ENCODE measurements at places on chromosomes 12 and 14.

DNA sequence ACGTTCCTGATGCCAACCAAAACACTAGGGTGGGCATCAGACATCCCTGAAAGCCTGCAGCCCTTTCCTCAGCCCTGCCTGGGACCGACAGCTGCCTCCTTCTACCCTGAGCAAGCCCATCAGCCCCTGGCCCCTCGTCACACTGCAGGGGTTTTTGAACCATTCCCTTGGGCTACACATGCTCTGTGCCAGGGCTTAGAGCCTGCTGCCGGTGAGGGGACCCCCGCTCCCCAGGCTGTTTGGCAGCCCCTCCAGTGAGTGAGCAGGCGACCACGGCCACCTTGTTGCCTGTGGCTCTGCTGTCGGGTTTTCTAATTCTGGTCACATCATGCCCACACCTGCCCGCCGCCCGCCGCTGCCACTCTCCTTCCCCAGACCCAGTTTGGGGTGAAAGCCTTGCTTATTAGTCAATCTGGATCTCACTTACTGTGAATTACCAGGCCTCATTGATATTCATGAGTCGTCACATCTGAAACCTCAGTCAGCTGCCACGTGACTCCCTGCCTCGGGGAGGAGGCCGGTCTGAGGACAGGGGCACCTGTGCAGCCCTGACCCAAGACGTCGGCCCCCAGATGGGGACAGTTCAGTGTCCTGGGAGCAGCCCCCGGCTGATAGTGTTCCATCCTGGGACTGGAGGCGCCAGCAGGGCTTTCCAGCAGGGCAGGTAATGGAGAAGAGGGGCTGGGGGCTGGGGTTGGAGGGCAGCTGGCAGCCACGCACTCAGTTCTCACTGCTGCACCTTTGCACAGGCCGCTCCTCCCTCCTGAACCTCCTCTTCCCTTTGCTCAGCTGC, 163.0 kb downstream of the RBM19 start:
- DNase-seq, result no peak

DNA sequence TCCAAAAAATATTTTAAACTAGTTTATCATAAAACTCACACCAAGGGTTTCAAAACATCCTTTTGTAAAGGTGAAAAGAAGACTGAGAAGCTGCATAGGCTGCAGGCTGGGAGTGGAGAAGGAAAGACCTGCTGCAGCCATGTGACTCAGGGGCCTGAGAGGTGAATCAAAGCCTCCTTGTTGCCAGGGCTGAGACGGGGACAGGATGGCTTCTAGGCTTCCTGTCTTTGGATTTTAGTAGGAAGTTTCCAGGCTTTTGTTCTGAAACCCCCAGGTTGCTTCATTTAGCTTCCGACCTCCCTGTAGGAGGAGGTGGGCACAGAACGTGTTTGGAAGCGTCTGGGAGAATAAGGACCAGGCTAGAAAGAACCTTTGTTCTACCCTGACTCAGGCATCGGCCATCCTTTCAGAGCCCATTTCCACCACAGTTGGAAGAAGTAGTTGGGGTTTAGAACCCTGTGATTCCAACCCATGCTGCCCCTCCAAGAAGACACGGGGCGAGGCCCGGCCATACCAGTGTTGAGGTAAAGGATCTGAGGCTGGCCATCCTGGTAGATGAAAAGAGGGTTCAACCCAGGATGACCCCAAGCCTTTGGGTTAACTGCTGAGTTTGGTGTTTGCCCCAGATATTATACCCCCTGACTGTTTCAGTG, 122.4 kb downstream of the SLC25A47 start:
- no peak for DNase-seq

- no peak for DNase-seq
These were observed 138.9 kb upstream of the MAX start for GRCh38 chr14:65241125-65241752.

DNA sequence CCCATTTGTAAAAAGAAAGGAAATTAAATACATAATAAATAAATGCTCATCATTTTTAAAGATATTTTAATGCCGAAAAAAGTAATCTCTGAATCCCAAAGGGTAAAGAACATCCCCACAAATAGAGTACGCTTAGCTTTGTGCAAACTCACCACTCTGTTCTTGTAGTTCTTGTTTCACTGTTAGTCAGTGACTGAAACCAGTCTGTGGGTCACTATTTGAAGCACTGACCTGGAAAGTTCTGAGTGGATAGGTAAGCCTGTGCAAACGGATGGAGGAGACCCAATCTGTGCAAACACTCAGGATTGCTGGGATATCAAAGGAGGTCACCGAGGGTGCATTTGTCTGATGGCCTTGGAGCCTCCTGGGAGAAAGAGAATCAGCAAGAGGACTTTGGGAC, 68.1 kb upstream of the TSPAN11 start:
- DNase-seq, result no peak

DNA sequence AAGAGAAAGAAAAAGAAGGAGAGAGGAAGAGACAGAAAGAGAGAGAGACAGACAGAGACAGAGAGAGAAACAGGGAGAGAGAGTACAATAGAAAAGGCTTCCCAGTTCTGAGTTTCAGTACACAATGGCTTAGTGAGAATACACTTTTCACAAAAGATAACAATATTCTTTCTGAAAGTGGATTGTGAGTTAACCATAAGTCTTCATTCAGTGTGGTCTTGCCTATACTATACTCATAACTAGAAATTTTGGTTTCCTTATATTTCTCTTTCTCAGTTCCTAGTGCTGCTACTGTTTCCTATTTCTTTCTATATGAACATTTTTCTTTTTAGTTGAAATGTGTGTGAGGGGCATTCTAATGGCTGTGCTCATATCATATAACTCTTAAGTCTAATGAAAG, 9.3 kb downstream of the CD163L1 start:
- DNase-seq, result no peak

- no peak for DNase-seq
These were observed 210.6 kb downstream of the SLC6A15 start for GRCh38 chr12:84702001-84702400.

- no peak for DNase-seq
These were observed 578.5 kb downstream of the ALG10 start for GRCh38 chr12:34600592-34601462.

DNA sequence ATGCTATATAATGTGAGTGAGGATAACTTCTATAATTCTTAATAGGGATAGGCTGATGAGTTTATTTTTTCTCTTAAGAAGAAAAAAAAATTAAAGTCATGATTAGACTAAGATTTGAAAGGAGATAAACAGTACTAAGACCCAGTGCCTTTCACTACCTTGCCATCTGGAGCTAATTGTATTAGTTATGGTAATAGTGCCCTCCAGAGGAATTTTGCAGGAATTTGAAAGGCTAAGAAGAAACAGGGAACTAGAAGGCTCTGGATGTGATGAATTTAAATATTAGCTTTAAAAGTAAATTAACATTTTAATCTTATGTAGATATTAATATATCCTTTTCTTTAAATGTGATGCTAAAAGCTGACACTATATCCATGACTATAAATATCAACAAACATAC, 36.6 kb upstream of the PIK3C2G start:
- DNase-seq, result no peak

DNA sequence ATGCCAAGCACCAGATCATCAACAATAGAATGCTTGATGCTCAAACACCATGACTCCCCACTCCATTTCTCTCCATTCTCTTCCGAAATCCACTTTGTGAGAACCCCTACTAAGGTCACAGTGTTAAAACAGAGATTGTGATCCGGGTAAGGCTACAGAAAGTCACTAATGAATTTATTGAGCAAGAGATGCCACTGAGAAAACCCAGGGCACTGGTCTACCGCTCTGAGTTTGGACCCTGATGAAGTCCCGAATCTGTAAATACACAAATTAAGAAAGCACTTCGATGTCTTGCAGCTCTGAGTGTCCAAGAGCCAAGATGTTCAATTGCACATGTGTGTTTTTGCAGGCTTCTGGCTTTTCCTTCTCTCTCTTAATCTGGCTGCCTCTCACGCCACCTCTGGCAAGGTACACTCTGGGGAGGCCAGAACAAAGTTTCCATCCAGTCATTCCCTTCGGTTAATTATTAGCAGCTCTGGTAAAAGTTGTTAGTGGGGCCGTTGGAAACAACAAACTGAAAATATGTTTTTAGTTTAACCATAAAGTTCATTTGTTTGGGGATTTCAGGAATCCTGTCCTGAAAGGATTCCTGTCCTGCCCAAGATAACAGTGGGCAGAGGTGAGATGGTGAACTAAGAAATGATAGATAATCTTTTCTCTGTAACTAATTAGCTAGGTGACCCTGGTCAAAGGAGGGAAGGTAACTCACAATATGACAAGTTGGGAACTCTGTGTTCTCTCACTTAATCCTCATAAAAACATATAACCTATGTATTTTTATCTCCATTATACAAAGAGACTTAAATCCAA, 75.4 kb downstream of the BTG1 start:
- DNase-seq, result no peak

DNA sequence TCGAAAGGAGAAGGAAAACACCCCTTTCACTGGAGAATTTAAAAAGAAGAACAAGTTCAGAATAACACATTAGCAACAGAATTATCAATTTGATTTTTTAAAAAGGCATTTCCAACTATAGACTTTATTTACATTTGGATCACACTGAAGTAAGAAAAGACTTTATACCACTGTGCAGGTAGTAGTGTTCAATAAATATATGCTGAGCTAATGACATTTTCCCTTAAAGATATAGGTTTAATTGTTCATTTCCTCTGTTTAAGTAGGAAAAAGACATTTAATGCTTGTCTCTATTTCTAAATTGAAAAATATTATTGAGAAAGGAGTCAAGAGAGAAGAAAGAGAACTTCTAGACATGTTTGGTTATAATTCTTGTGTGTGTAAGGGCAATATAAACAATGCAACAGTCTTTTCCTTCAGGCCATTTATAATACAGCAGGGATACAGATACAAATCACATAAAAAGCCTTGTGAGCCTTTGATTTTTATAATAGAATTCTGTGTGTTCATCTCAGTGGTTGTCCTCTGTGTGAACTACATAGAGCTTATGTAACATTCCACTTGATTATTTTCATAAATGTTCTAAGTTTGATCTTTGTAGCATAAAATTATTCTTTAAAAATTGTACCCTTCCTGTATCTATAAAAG, 48.7 kb upstream of the PZP start:
- DNase-seq, result no peak

- no peak for DNase-seq
These were observed 30.0 kb downstream of the NCKAP5L start for GRCh38 chr12:49798248-49798647.

GRCh38 chr12:124293286-124294003, 1.4 kb upstream of the RFLNA start:
- no peak for DNase-seq

DNA sequence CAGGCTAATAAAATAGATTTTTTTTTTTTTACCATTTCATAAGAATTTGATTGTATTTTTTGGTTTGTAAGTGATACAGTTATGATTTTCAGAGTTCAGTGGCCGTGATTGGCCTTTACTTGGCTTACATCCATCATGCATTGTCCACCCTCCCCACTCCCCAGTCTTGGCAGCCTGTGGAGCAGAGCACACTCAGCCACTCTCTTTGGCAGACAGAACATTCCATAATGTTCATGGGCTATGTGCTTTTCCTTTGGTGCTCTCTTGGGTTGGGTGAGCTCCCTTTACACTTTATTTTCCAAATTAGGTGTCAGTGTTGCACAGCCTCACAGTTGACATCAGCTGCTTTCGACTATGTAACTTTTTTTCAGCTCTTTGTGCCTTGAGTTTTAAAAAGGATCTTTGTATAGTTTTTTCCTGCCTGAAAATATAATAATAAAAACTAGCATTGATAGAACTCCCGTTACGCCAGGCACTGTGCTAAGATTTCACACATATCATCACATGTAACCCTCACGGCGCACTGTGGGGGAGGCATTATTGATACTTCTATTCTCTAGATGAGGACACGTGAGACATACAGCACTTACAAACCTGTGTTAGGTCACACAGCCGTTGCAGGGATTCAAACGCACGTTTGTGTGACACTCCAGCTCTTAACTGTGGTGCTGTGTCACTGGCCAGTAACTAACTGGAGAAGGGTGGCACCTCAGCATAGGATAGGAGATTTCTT, 21.5 kb downstream of the SUDS3 start:
- no peak for DNase-seq

- no peak for DNase-seq
These were observed 96.7 kb downstream of the CCER1 start for GRCh38 chr12:90858252-90858651.

DNA sequence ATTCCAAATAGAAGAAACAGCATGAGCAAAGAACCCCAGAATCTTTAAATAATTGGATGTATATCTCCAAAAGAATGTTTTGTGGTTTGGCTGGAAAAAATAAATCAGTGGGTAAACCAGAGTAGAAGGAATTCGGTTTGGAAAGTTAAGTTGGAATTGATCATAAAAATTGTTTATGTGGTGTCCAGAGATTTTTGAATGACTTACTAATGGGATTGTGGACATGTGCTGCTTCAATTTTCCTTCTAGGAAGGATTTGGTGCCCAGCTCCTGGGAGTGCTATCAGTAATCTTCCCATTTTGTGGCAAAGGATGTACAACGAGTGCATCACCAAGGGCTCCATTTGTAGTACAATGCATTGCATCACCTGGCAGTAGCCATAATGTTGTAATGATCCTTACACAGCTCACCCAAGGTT, 224.8 kb downstream of the SLC16A7 start:
- no peak for DNase-seq

DNA sequence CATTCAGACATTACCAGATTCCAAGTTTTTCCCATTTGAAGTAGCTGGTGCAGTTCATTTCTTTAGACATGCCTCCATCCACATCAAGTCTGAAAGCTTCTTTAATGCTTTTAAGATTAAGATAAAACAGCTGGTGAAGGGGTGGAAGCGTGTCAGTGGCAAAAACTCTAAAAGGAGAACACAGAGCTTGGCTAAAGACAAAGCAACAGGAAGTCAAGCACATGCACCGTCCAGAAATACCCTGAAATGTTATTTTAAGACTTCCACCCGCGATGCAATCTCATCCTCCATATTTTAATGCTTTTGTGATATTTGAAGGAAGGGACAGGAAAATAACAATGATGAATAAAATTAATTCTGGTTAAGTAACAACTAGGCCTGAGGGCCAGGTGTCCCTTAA, 31.8 kb downstream of the PPM1H start:
- DNase-seq, result no peak

GRCh38 chr14:104119119-104119487, 19.3 kb upstream of the KIF26A start:
- DNase-seq, result no peak

DNA sequence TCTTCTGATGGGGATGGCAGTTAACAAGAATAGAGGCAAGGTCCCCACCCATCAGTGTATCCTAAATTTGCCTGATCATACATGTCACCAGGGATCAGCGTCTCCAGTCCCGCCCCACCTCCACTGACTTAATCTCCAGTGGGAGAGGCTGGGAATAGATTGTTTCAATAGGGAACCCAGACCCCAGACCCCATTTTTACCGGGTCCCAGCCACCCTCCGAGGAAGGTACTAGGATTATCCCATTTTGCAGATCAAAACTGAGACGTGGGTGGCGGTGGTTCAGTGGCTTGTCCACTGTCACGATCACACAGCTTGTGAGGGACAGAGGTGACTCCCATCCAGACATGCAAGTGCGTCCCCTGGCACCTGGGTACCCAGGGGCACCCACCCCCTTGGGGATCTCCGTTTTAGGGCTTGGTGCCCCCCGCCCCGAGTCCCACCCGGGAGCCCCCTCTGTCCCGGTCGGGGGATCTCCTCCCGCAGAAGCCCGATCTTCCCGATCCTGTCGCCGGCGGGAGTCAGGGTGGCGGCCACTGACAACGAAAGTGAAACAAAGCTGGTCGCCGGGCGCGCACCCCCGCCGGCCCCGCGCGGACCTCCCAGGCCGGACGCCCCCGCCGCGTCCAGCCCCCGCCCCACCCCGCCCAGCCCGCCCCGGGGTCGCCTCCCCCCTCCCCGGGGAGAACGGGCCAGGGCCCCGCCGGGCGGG, 523 bp downstream of the WSB2 start:
- DNase-seq, result no peak
